Fibroblast of lung (primary cell): ENCODE measurements at places on chromosomes 13 and 19. TPM values are rescaled to one million over a fixed set of nuclear protein-coding genes. Genes with fewer than 3 reads are reported as not detected.

DNA sequence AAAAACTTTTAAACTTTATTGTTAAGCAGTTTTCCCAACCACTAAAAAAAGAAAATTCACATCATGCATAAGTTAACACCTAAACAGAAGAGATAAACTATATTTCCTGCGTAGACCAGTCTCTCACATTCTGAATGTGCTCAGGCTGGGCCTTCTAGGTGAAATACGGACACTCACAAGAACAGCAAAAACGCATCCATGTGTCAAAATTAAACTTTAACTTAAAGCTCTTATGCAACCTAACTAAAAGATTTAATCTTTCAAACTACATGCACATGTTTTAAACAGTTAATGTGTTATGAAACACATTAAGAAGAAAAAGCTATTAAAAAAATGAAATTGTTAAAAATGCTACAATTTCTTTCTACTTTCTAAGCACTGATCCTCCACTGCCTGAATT lies 2.6 kb downstream of the SAFB2 start:
- peaks cover 3% of the 10 kb centered on the region for H3K4me1 ChIP-seq
- H3K27me3 ChIP-seq = no peaks in the 10 kb centered on the region
- H3K36me3 ChIP-seq = peaks cover 12% of the 10 kb centered on the region
- no peak overlapping the region for H3K4me3 ChIP-seq

GRCh38 chr13:45439781-45440462 lies 21.7 kb upstream of the SLC25A30 start:
- H3K27me3 ChIP-seq = peaks cover 2% of the 10 kb centered on the region
- H3K4me1 ChIP-seq = no peaks in the 10 kb centered on the region
- no peak for DNase-seq
- H3K4me3 ChIP-seq = no peak overlapping the region
- H3K36me3 ChIP-seq = no peaks in the 10 kb centered on the region

GRCh38 chr19:16531380-16531669 lies 10.9 kb downstream of the CHERP start:
- H3K27me3 ChIP-seq = no peaks in the 10 kb centered on the region
- H3K36me3 ChIP-seq = peaks cover 42% of the 10 kb centered on the region
- H3K27ac ChIP-seq = no peak overlapping the region
- no peaks in the 10 kb centered on the region for H3K4me1 ChIP-seq

CGB5 gene
- not detected in 2 replicates for total RNA-seq

DNA sequence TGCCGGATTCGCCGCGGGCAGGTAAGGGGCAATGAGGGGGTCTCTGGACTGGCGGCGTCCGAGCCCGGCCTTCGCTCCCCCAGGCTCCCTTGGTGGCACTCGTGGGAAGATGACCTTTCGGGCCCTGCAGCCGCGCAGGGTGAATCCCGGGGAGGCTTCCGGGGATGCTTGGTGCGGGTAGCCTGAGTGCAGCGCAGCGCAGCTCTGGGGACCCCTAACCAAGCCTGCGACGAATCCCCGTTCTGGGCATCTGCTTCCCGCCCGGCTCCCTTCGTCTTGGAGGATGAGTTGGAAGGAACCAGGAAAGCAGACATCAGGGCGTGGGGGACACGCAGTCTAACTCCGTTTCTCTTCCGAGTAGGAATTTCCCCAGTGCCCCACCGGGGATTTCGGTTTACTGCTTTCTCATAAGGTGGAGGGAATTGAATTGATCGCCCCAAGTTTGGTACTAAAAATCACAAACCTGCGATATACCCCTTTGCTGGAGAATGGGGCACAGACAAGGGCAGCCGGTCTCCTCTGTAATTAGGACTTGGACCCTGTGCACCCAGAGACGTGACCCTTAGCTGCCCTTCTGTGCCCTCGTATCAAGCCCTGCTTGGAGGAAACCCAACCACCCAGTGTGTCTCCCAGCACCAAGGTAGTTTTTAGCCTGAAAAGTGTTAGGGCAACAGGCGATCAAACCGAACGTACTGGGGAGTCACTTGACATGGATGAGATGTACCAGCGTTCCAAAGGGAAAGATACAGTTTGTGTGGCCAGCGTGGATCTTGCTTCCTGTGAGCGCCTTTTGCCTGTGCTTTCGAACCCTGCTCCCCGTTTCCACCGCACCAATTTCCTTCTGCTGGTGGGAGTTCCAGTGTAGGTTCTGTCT lies 1.0 kb downstream of the GPC5 start:
- no peak for DNase-seq
- peaks cover 12% of the 10 kb centered on the region for H3K27me3 ChIP-seq
- no peak overlapping the region for H3K27ac ChIP-seq

DNA sequence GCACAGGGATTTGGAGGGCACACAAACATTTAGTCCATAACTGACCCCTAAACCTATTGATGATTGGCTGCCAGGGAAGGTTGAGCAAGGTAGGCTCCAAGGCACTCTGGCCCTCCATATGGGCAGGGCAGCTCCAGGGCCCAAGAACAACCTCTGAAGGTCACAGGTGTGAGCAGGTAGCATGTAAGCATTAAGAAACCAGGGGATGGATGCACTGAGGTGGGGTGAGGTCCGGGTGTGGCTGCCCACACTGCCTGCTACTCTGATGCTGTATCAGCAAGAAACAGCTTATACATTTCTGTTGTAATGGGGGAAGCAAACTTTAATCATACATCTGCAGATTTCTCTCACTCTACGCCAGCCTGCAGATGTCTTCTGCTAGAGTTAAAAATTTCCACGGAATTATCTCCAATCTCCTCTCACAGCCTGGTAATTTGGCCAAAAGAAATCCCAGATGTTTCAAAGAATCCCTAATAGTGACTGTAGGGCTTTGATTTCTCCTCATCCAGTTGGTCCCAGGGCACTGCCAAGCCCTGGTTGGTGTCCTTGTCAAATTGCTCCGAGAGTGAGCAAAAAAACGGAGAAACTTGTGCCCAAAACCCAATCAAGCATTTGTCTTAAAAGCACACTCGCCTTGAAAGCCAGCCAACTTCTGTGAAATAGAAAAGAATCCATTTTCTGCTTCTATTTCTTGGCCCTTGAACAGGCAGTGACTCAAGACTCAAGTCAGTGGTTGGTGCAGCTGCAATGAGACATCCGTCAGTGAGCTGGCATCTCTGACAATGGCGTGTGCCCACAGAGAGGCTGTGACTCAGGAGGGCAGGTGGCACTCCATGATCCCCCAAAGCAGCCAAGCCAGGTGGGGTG lies 72.5 kb upstream of the MRI1 start:
- peaks cover 3% of the 10 kb centered on the region for H3K27me3 ChIP-seq
- peak; percentile 84 for DNase-seq
- no peaks in the 10 kb centered on the region for H3K36me3 ChIP-seq
- H3K4me1 ChIP-seq = no peaks in the 10 kb centered on the region

- no peaks in the 10 kb centered on the region for H3K27me3 ChIP-seq
- no peaks in the 10 kb centered on the region for H3K36me3 ChIP-seq
- no peaks in the 10 kb centered on the region for H3K4me1 ChIP-seq
- H3K4me3 ChIP-seq = no peak overlapping the region
Measured at GRCh38 chr19:32869966-32870573, 503 bp upstream of the SLC7A9 start.

RGL3 gene
- total RNA-seq = 1.8 and 4.0 TPM in 2 replicates

- H3K36me3 ChIP-seq = no peaks in the 10 kb centered on the region
- DNase-seq = peak; percentile 25
- no peak overlapping the region for H3K4me3 ChIP-seq
- no peak overlapping the region for H3K27ac ChIP-seq
- H3K27me3 ChIP-seq = no peaks in the 10 kb centered on the region
Measured at GRCh38 chr19:31938675-31939074, 406.7 kb upstream of the ZNF507 start.

ZNF649 gene
- total RNA-seq = 6.2 and 6.9 TPM in 2 replicates

FUT1 gene
- total RNA-seq = under 0.01 and 0.17 TPM in 2 replicates

DNA sequence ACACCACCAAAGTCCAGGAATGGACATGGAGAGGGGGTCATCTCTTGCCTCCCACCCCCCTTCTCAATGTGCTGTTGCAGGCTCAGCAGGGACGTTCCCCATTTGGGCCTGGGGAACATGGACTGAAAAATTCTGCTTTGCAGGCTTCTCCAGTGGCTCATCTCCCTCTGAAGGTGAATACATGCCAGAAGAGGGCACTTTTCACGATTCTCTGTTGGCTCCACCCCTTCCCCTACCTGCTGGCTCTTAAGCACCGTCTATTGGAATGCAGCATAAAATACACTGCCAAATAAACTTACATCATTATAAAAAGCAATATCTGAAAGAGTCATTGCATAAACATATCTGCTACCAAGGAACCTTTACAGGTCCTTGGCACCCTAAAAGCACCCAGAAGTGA lies 35.7 kb downstream of the NHLRC3 start:
- H3K36me3 ChIP-seq = no peaks in the 10 kb centered on the region
- no peaks in the 10 kb centered on the region for H3K27me3 ChIP-seq
- H3K4me1 ChIP-seq = no peaks in the 10 kb centered on the region
- no peak for DNase-seq

DNA sequence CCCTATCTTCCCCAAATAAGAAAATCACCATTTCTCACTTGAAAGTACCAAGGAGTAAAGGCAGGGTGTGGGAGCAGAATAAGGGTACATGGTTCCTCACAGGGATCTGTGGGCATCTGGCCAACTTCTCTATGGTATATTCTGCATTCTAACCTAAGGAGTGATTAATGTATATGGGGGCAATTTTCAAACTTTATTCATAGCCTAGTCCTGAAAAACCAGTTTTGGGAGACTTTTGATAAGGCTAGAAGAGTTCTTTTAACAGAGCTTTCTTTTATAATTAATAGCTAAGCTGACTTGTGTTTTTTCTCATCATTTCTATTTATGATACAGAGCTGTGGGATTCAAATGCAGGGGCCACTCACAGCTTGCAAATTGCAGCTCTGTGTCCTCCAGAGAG lies 852 bp downstream of the SCEL start:
- no peaks in the 10 kb centered on the region for H3K4me1 ChIP-seq
- no peak for DNase-seq
- H3K4me3 ChIP-seq = no peak overlapping the region
- H3K27ac ChIP-seq = no peak overlapping the region

GRCh38 chr19:56066152-56067023 lies 54.7 kb downstream of the ZNF787 start:
- no peaks in the 10 kb centered on the region for H3K4me1 ChIP-seq
- H3K27me3 ChIP-seq = no peaks in the 10 kb centered on the region
- H3K27ac ChIP-seq = no peak overlapping the region
- peak; percentile 34 for DNase-seq
- H3K4me3 ChIP-seq = no peak overlapping the region
